ENCODE measurements at places on chromosomes 2 and 18.

- no peak for DNase-seq
These were observed 102.7 kb downstream of the SMIM21 start for GRCh38 chr18:75324686-75325257.

- no peak for DNase-seq
These were observed 2.7 kb upstream of the ERFE start for GRCh38 chr2:238155761-238156694.

DNA sequence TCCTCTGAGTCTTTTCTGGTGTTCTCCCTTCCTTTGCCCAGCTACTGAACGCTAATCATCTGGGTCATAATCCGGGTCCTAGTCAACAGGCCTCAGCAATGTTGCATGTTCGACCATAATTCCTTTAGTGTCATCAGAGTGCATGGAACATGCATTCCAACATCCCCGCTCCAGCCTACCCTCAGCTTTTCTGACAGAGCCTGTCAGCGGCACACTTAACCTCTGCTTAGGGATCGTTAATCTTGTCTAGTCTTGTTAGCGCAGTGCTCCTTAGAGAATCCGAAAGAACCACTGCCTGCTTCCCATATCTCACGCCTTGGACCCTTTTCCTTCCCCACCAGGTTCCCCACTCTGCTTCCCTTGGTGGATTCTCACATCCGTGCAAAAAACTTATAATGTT lies 767.9 kb upstream of the ID2 start:
- DNase-seq, result no peak

- DNase-seq, result no peak
These were observed 49.4 kb upstream of the MCFD2 start for GRCh38 chr2:46964835-46965560.
